ENCODE measurements at places on chromosomes 2 and 18.

- no peak for DNase-seq
Measured at GRCh38 chr18:35948080-35948479, 24.4 kb upstream of the RMP24 start.

- peak; percentile 79 for DNase-seq
Measured at GRCh38 chr2:54455563-54456361, at the start of gene SPTBN1. TSS of gene SPTBN1 (plus strand) at chr2:54456327. CDS start at chr2:54526419, 70,092 bp downstream.

DNA sequence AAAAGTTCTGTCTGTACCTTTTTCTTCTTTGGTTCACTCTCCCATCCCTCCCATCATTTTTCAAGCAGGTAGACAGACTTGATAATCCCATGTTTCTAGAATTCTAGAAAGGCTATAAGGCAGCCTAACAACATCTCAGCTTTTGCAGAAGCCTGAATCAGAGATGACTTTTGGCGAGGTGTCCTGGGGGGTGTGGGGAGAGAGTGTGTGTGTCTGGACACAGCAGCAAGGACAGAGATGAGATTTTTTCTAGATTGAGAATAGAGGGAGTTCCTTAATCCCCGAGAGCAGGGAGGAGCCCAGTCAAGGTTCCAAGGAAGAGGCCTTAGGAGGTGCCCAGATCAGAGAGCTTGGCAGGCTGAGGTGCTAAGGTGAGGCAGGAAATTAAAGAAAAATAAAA lies 22.0 kb upstream of the LAPTM4A start:
- DNase-seq, result no peak

GRCh38 chr2:148943097-148943496 lies 68.1 kb downstream of the KIF5C start:
- DNase-seq, result no peak

DNA sequence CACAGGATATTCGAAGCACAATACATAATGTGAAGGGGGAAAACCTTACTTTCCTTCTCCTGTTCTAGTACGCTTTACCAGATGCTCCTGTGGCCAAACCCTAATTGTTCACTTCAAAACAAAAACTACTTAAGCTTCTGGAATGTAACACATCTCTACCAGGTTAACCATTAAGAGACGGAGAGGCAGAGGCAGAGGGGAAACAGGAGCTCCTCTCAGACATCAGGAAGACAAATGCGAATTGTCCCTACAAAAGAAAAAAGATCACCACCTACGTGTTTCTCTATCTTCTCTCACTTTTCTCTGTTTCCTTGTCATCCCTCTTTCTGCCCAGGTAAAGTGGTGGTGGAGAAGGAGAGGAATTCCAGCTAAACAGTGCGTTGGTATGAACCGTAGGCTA lies 266.8 kb downstream of the NRXN1 start:
- no peak for DNase-seq

DNA sequence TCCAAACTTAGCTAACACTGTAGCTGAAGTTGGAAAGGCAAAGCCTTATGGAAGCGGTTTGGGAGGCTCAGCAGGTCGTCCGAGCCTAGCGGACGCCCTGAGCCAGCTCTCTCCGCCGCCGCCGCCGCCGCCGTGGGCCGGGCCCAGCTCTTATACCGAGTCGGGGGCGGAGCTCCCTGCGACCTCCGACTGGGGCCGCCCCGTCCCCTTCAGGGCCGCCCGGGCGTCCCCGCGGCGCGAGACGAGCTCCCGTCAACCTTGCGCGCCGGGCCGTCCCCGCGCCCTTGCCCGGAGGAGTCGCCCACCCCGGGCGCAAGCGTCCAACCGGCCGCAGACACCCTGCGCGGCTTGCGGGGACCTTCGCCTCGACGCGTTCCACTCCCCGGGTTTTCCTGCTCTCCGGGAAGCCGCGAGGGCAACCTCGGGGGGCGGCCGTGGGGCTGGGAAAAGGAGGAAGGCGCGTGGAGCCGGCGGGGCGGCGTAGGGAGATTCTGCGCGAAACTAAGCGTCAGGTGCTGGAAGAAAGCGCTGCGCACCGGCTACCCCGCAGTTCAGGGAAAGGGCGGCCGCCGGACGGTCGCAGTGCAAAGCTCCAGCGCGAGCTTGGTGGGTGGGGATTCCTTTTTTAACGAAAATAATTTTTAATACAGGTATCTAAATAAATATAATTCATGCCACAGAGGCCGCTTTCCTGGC lies at the start of gene SLC40A1:
Gene SLC40A1, minus strand, starts transcription at position 129 of the 696 bp plus-strand sequence. CDS start 326 bp downstream, outside the sequence.
- DNase-seq, result no peak

DNA sequence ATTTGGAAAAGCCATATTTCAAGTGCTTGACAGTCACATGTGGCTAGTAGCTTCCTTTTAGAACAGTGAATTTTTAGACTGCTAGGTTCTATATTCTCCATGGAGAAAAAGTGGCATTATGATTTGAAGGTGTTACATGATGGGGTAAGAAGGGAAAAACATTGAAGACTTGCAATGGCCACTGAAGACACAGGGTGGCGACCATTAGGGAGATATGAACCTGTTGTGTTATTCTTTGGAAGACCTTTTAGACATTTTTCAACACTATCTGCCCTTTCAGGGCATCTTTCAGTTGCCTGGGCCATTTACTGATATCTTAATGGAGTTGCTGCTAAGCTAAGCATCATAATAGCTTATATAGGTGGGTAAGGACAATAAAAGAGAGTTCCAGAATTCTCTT lies 1387.2 kb downstream of the SUCLG1 start:
- DNase-seq, result no peak

DNA sequence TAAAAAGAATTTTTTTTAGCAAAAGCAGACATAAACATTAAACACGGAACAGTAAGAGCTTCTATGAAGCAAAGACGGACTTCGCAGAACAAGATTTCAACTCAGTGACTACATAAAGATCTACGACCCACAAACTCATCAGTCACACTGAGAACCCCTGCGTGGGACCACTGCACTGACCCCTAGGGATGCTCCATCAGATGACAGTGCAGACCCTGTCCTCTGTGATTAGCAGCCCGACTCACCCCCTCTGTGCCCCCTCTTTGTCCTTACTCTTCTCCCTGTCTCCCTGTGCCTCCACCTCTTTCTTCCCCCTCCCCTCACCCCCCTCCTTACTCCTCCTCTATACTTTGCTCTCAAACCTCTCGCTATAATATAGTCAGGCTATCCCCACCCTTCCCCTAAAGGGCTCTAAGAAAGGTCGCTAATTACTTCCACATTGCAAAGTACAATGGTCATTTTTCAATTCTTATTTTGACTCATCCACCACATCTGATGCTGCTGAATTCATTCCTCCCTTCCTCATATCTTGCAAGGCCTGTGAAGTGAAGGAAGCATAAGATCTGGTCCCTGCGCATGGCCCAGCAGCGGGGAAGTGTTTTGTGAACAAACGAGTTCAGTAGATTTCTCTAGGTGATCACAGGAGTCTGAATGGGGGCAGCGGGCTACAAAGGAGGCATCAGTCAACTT lies 89.3 kb downstream of the CABYR start:
- peak; percentile 20 for DNase-seq

GRCh38 chr18:48408727-48409590 lies at the start of gene ZBTB7C:
TSS of gene ZBTB7C (minus strand) at chr18:48409383.
- no peak for DNase-seq

DNA sequence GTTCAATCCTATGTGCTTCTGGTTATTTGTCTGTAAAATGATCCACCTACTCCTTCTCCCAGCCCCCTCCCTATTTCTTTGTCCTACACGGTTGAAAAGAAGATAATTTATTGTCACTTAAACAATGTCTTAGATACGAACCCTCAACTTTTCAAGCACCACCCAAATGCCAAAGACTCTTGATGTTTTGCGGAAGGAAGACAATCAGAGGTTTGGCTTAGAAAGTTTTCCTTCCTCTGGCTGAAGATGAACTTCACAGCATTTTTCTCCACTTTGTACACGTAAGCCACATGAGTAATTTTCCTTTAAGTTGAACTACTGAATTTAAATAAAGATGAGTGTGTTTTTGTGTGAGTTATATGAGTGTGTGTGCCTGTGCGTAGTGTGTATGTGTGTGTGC lies 25.5 kb upstream of the SLC8A1 start:
- no peak for DNase-seq

- no peak for DNase-seq
Measured at GRCh38 chr2:209900638-209901037, 101.8 kb upstream of the RPE start.

- DNase-seq, result no peak
Measured at GRCh38 chr18:48597671-48598070, 58.8 kb downstream of the CTIF start.

- no peak for DNase-seq
Measured at GRCh38 chr2:32235315-32235714, 29.4 kb downstream of the NLRC4 start.

DNA sequence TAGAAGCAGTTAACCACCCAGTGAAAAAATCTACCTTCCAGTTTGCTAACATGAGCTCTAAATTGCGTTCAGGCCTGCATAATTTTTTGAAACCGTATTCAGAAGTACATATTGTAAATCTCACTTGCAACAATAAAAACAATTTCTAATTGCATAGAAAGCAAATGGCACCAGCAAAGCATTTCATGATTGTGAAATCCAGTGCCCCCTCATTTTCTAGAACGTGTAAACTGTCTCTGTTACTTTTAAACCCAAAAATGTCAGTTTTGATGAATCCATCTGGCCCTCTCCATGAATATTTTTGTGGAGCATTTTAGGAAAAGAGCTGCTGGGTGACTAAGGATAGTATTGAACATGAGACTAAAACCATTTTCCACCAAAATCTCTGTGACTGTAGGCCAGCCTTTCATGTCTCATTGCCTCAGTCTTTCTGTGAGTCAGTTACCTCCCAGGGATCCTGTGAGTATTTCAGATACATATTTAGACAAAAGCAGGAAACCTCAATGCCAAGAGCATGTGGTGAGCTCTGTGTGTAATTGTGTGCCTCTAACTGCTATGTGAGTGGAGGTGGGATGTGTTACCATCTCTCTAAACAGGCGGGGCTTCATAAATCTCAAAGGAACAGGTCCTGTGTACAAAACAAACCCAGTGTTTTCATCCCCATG lies 477.8 kb upstream of the DCC start:
- DNase-seq, result no peak

- DNase-seq, result no peak
Measured at GRCh38 chr2:28895189-28895893, 874 bp downstream of the WDR43 start.

- DNase-seq, result no peak
Measured at GRCh38 chr2:232477751-232478510, 9.7 kb downstream of the ECEL1 start.

DNA sequence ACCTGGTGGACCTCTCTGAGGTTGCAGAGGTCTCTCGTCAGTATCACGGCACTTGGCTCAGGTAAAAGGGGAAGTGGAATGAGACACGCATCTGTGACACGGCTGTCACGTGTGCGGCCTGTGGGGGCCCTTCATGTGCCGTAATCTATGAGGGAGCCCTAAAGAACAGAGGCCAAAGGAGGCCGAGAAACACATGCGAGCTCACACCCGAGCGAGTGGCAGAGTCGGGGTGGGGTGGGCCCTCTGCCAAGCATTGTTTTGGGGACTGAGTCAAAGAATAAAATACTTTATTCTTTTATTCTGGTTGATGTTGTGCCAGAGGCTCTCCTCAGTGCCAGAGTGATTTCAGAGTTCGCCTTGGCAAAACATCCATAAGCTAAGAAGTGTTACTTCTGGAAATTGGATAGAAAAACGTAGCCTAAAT lies 43.3 kb downstream of the PLB1 start:
- no peak for DNase-seq

DNA sequence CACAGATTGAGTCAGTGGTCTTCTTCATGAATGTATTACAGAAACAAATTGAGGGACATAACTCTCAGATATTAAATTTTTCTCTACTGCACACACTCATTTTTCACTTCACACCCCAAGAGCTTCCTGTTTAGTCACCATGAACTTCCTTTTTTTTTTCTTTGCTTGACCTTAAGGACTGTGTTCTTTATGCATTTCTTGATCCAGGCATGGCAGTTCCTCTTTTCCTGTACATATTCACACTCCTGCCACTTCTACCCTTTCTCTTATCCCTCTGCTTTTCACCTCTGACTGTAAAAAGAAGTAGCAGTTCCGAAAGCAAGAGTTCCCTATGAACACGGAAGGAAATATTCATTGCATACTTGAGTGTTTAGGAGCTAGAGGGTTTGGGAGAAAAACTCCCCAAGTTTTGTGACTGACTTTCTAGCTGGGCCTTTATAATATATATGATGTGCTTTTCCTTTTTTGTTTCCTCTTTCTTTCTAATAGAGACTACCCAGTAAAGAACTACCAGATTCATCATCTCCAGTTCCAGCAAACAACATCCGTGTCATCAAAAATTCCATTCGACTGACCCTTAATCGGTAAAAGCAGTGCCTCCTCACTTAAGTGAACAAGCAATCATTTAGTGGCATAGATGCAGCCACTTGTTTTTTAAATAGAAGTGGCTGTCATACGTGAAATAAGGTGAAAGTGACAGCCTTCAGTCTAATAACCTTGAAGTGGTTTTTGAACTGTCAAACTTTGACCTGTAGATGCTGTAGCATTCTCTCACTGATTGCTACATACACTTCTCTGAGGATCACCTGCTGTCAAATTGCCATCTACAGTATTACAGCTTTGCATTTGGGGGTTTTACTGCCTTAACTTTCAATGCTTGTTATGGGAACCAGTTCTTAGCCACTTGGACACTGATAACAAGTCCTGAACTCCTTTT lies 40.8 kb downstream of the PAPOLG start:
- no peak for DNase-seq

GRCh38 chr2:98835831-98836385 lies 100.1 kb downstream of the CRACDL start:
- DNase-seq, result no peak

- no peak for DNase-seq
Measured at GRCh38 chr2:120885749-120886148, 150.1 kb downstream of the GLI2 start.

DNA sequence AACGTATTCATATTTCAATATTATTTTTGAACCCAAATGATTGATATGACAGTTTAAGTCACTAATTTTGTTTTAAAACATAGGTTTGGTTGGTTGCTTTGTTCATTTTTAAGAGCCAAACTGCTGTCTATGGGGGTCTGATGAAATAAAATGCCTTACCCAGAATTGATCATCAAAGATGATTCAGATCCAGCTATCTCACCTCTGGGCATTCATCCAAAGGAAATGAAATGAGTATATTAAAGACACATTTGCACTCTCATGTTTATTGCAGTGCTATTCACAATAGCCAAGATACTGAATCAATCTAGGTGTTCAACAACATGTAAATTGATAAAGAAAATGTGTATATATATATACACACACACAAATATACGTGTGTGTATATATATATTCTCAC lies 326.9 kb upstream of the GULP1 start:
- no peak for DNase-seq

GRCh38 chr2:234686088-234686890 lies 189.4 kb upstream of the ARL4C start:
- DNase-seq, result no peak

GRCh38 chr2:63880625-63881024 lies 38.9 kb downstream of the UGP2 start:
- no peak for DNase-seq

GRCh38 chr18:34493566-34494358 lies 216.3 kb upstream of the DTNA start:
- DNase-seq, result no peak

Data from AG04450 (cell line).